ENCODE measurements at places on chromosomes 13 and 19.
A peak's percentile ranks its signal among the peaks of the same experiment; 100 is the strongest.

GRCh38 chr19:17333611-17334413 lies 843 bp downstream of the ANO8 start:
- DNase-seq, result peak; percentile 15

DNA sequence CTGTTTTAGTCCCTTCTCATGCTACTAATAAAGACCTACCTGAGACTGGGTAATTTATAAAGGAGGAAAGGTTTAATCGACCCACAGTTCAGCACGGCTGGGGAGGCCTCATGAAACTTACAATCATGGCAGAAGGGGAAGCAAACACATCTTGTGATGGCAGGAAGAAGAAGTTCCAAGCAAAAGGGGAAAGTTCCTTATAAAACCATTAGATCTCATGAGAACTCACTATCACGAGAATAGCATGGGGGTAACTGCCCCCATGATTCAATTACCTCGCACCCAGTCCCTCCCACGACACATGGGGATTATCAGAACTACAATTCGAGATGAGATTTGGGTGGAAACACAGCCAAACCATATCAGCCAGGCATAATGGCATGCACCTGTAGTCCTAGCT lies 13.0 kb upstream of the STRN4 start:
- DNase-seq, result no peak

DNA sequence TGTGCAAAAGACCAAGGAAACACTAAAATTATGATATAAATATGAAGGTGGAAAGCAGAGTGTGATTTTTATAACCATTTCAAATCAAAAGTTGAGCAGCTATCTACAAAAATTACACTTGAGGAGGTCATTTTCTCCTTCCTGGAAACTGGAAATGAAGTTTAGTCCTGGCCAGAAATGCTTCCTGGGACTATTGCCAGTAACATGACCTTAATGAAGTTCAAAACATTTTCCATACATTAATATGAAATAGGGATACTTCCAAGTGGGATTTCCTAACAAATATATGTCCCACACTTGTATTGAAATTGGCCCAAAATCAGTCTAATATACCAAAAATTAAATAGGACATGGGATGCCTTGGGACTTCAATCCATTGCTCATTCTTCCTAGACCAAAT lies 1556.8 kb upstream of the MIR17HG start:
- no peak for DNase-seq

DNA sequence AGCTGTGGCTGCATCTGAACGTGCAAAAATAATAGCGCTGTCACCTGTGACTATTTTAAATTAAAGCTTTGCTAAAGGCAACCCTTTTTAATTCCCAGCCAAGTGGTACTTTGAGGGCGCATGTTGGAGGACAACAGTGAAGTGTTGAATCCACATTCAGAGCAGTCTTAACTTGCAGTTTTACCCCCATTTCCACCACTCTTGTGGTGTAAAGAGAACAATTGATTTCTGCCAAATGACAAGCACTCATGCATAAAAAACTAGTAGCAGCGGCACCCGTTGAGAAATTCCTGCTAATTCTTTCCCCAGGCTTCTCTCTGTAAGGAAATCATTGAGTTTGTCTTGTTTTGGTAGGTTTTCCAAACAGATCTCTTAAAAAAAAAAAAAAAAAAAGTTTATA lies 1033.3 kb downstream of the EFNB2 start:
- DNase-seq, result no peak

Data from trophoblast cell (in vitro differentiated cells and primary cell).